NCI-H526 treated with DMSO at 0.1 percent for 48 hours (cell line): ENCODE measurements at places on chromosomes 5 and 9.

GRCh38 chr9:133460405-133461175 lies 812 bp downstream of the CACFD1 start:
- peak; percentile 31 for DNase-seq

- DNase-seq: no peak
Observed at GRCh38 chr5:69317391-69317790, 15.2 kb downstream of the CCDC125 start.

GRCh38 chr5:10709933-10710332 lies 51.1 kb downstream of the DAP start:
- no peak for DNase-seq

- DNase-seq: no peak
Observed at GRCh38 chr9:129390541-129390940, 212.5 kb upstream of the IER5L start.

- DNase-seq: no peak
Observed at GRCh38 chr5:17730421-17730820, 96.2 kb downstream of the TAF11L14 start.

DNA sequence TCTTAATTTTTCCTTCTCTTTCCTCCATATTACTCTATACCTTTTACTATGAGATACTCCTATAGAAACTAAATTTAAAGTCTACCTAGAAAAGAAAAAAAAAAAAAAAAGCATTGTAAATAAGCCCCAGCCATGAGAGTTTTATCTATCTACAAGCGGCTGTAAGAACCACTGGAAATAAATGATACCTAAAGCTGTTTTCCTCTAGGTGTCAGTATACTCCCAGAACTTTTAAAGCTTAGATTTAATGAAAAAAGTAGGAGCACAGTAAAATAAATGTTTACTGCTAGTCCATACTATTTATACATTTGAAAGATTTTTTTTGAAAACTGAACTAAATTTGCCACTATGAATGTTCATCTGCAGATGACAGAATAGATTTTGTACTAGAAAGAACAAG lies 26.2 kb downstream of the TYRP1 start:
- DNase-seq: peak; percentile 54

DNA sequence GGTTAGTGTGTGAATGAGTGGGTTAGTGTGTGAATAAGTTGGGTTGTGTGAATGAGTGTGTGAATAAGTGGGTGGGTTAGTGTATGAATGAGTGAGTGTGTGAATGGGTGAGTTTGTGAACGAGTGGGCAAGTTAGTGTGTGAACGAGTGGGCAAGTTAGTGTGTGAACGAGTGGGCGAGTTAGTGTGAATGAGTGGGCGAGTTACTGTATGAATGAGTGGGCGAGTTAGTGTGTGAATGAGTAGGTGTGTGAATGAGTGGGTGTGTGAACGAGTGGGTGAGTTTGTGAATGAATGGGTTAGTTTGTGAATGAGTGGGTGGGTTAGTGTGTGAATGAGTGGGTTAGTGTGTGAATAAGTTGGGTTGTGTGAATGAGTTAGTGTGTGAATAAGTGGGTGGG lies 34.7 kb downstream of the NKD2 start:
- DNase-seq: no peak

- no peak for DNase-seq
Observed at GRCh38 chr9:14302405-14302804, 11.5 kb downstream of the NFIB start.

GRCh38 chr5:9544502-9545135 lies 1.3 kb downstream of the SEMA5A start:
- peak; percentile 80 for DNase-seq

DNA sequence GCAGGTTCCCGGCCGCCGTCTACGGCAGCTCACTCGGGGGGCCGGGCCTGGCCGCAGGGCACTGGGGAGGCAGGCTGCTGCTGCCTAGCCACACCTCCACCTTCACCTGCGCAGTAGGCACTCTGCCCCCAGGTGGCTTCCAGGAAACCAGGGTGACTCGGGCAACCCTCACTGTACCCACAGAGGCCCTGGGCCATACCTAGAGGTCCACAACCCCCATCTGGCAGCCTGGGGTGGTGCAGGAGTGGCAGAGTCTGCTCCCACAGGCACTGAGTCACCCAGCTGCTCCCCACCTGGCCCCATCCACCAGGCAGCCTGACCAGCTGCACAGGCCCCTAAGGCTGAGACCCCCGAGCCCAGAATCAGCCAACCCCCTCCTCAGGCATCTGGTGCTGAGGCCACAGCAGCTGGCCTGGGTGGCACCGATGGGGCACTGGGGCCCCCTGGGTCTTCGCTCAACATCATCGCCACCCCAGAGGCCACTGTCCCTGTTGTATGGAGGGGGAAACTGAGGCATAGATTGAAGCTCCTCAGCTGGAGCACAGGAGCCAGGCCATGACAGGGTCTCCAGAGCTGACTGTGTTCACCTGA lies 70.2 kb downstream of the KCNT1 start:
- DNase-seq: no peak

GRCh38 chr5:171524466-171524865 lies 105.0 kb downstream of the FGF18 start:
- DNase-seq: no peak

DNA sequence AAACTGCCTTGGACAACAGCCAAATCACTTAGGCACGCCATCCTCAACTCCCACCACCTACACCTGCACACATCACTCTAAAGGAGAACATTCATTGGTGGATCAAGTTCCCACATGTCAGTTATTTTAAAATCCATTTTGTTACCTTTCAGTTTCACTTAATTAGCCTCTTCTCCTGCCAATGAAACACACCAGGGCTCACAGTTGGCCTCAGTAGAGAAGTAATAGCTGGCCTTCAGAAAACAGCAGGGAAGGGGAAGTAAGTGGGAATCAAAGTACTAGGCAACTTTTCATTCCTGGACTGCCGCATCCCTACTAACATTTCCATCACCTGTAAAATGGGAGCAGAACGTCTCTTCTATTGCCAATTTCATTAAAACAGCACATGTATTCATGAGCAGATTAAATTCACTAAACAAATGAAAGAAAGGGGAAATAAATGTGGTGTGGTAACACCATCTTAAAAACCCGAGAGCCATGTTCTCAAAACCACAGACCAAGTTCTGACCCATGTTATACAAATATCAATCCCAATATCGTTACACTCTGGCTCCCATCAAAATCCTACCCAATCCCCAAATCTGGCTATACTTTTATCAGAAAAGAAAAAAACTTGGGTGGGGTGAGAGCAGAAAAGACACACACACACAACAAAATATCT lies 1.7 kb downstream of the SIL1 start:
- no peak for DNase-seq

DNA sequence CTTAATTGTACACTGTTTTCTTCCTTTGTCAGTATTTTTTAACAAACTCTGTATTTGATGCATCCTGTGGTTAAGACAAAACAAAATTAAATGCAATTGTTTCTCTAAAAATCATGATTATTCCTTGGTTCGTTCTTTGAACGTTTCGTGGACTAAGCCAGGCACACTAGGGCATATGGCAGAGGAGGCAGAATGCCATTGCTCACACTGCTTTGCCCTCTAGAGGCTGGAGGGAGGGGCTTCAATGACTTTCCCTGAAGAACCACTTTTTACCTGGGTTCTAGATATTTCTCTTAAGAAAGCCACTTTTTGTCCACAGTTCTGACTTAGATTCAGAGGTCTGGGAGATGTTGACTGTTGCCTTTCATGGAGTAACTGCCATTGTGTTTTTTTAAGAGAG lies 236.2 kb upstream of the ADAMTSL1 start:
- no peak for DNase-seq

GRCh38 chr5:125409234-125409860 lies 662.9 kb upstream of the ZNF608 start:
- DNase-seq: no peak

DNA sequence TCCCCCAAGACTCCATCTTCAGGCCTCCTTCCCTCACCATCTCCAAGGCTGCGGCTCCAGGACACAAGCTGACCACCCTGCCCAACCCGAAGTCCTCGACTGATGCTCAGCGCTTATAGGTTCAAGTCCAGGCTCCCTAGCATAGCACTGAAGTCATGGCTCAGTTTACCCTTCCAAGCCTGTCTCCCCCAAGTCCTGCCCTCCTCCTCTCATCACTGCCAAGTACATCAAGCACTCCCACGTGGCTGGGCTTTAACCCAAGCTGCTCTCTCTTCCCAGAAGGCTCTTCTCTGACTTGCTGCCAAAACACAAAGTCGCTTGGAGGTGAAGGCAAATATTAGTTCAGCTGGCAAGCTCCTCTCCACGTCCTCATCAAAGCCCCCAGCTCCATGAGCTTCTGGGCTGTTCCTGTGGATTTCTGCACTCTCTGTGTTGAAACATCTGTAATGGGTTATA lies 22.1 kb upstream of the MARCHF6 start:
- DNase-seq: no peak

- no peak for DNase-seq
Observed at GRCh38 chr5:156476678-156477077, 149.7 kb downstream of the SGCD start.

GRCh38 chr5:74040065-74040551 lies 414.1 kb downstream of the ARHGEF28 start:
- DNase-seq: no peak

- DNase-seq: no peak
Observed at GRCh38 chr5:57276353-57276752, 102.5 kb downstream of the GPBP1 start.

GRCh38 chr9:109181284-109181683 lies 14.2 kb upstream of the FRRS1L start:
- DNase-seq: no peak

DNA sequence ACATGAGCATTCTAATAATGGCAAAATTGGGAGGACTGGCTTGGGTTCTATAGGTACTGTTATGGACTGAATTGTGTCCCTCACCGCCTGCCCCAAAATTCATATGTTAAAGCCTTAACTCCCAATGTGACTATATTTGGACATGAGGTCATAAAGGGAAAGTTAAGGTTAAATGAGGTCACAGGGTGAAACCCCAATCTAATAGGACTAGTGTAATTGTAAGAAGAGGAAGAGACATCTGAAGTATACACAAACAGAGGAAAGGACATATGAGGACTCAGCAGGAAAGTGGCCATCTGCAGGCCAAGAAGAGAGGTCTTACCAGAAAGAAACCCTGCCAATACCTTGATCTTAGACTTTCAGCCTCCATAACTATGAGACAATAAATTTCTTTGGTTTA lies 23.1 kb downstream of the RNF180 start:
- DNase-seq: no peak

- no peak for DNase-seq
Observed at GRCh38 chr9:92633614-92634278, 36.2 kb downstream of the IPPK start.

DNA sequence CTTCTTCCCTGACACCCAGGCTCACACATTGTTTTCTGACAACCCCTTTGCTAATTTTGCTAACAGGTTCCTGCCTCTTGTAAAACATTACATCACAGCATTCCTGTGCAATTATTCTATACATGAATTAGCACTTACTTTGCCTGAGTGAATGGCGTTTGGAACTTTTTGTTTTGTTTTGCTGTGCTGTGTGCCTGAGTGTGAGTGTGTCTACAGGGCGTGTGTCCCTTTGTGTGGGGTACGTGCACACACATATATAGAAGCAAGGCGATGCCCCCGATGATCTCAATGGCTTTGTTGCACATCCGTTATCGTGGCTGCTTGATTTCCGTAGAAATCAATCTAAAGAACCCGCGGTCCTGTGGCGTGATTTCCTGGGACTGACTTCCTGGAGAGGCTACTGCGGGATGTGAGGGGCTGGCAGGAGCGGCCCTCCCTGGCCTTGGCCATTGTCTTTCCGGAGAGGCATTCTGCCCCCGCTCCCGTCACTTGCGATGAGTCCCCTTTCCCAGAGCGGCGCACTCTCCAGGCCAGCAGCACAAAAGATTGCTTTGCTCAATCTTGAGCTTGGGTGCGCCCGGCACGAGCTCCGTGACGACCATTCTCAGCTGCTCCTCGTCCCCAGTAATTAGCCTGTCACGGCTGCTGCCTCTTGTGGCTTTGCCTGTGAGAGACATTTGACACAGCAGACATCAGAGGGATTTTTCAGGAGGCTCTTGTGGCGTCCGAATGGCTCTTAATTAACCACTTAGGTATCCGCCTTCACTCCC lies 398.1 kb upstream of the IRX1 start:
- DNase-seq: peak; percentile 79

DNA sequence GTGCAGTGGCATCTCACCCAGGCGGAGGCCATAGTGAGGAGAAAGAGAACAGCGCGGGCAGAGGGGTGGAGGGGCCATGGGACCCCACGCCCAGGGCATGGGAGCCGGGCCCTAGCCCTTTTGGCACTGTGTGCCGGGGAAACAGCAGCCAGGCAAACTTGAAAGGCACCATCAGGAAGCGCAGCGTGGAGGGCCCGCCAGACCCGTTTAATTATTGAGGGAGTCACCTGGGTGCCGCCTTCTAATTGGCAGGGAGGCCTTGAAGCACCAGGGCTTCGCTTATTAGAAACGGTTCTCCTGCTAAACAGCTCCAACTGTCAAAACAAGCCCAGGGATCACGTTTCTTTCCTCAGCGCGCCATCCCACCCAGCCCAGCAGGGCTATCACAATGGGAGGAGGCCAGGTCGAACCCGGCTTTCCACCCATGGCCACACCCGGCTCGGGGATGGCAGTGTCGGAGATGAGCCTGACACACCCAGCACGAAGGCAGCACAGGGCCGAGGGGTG lies 104.6 kb upstream of the SARDH start:
- peak; percentile 27 for DNase-seq

DNA sequence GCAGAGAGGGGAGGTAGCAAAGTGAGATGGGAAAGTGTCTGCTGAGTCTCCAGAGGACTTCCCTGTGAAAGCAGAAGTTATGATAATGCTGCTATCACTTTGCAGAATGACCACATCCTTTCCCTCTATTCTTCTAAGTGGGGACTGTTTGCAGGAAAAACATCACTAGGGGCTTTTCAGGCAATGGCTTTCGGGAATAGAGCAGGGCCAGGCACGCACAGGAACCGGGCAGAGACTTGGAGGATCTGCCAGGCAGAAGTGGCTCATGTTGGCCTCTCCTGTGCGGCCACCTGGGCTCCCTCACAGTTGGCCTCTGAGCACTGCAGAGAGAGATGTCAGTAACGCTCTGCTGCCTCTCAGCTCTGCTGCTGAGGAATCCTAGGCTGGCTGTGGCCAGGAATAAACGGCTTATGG lies 214.7 kb downstream of the MAST4 start:
- DNase-seq: no peak

- no peak for DNase-seq
Observed at GRCh38 chr9:136848393-136849037, 694 bp upstream of the PHPT1 start.

- DNase-seq: no peak
Observed at GRCh38 chr5:50744776-50745175, 78.3 kb downstream of the PARP8 start.

GRCh38 chr5:29193972-29194371 lies 1999.5 kb upstream of the CDH6 start:
- no peak for DNase-seq

- no peak for DNase-seq
Observed at GRCh38 chr9:81782313-81782995, 93.1 kb upstream of the TLE1 start.
